NCI-H2081 (cell line): ENCODE measurements at places on chromosomes 6 and 20.

DNA sequence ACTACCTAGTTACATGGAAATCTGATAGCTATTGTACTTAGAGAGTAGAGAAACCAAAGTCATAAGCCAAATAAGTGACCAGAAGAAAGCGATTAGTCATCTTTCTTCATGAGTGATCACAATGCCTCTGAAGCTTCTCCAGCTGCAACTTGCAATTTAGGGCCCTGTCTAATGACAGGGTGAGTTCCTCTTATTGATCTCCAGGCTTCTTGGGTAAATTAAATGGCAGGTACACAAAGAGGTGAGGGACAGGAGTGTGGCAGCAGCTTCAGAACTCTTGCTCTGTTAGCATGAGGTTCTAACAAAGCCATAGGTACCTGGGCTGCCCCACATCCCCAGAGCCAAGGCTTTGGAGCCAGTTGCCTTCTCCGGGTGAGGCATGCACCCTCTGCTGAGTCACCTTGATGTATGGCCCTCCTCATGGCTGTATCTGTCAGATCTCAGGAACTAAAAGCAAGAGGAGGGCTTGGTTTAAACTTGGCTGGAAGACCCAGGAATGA, 60.8 kb downstream of the PRDM1 start:
- DNase-seq: no peak

DNA sequence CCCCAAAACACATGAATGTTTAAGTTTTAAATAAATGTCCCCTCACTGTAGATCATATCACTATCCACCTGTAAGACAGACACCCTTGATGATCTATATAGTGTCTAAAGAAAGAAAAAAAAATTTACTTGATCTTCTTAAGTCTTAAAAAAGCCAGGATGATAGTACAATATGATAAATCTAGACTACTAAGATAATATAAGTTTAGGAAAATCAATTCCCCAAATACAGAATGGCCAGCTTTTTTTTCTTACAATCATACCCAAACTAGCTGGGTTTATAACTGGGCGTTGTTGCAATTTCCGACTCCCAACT, 14.4 kb downstream of the ZNF217 start:
- DNase-seq: no peak

GRCh38 chr6:11702500-11703130, 76.0 kb downstream of the ADTRP start:
- DNase-seq: no peak

- DNase-seq: no peak
Measured at GRCh38 chr20:58416835-58417234, 27.8 kb downstream of the VAPB start.

DNA sequence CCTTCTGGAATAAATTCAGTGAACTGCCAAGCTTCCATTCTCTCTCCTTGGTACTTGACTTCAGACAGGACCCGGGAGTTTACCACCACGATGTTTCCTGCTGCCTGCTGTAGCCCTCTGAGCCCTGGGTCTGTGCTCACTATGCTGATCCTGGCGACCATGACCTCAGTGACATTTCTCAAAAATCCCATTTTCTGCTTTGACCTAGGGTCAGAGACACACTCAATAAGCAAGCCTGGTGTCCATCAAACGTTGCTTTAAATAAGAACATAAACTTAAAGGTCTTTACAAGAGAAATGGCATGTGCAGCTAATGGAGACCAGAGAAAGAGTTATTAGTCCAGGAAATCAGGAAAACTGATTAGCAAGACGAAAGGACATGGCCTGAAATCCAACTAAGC, 509.7 kb upstream of the SULF2 start:
- no peak for DNase-seq

- DNase-seq: no peak
Measured at GRCh38 chr20:33676652-33677645, 2.7 kb upstream of the NECAB3 start.

GRCh38 chr20:5170341-5170740, 43.5 kb downstream of the CDS2 start:
- DNase-seq: no peak

- DNase-seq: no peak
Measured at GRCh38 chr20:49140411-49140810, 47.7 kb downstream of the STAU1 start.

GRCh38 chr20:6480328-6481200, 286.9 kb upstream of the BMP2 start:
- peak; percentile 51 for DNase-seq

DNA sequence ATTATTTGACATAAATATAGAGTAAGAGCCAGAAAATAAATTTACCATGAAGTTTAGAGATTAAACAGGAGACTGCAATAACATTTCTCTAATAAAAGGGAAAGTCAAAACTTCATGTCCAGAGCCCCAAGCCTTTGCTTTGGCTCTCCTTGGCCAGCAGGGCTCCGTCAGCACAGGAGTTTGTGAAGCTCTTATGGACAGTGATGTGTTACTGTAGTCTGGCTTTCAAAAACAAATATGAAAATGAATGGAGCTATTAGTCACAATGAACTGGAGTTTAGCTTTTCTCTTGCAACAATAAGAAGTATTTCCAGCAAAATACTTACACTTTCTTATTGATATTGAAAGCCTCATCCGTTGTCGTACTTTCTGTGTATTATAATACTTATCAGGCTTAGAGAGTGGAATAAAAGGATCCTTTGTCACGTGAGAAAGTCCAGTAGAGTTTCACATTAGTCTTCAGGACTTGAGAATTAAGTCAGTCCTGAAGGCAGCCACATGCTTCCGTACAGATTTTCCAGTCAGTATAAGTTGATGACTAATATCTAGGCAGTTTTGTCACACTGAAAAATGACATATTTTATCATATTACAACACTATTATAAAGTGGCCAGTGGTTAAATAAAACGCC, 117.0 kb upstream of the PRL start:
- no peak for DNase-seq

DNA sequence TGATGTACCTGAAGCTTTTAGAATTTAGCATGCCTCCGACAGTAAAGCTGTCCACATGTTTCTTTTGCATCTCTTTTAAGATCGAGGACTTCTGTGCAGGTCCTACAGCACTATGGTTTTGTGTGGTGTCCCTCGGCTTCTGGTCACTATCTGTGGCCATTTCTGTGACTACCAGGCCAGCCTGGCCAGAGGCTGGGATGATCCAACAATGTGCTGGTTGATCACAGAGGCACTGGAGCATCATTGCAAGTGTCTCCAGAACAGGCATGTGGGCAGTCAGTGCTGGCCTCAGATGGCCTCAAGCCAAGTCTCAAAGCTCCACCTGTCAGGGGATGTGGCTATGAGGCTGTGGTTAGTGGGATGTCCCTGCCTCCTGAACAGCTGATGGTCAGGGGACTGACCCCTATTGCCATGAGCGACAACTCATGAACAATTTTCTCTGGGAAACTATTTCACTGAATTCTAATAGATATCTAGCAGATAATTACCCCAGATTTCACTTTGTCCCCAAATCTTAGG, 136.6 kb downstream of the SYNDIG1 start:
- no peak for DNase-seq

DNA sequence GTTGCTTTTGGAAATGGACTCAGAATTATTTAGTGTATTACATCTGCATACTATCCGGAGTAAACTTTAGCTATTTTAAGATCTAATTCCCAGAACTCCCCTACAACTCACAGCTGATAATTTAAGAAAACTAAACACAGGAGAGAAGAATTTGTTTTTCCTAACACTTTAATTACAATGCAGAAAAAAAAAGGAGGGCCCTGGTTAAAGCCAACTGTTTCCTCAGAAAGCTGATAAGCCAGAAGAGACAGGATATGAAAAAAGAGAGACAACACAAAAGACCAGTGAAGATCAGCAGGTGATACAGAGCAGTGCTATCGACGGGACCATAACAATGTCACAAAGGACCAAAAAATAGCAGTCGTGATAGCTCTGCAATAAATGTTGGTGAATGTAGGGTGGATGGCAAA, 5.8 kb downstream of the IFNGR1 start:
- no peak for DNase-seq

- DNase-seq: no peak
Measured at GRCh38 chr6:56956491-56956890, 1.6 kb downstream of the BEND6 start.

DNA sequence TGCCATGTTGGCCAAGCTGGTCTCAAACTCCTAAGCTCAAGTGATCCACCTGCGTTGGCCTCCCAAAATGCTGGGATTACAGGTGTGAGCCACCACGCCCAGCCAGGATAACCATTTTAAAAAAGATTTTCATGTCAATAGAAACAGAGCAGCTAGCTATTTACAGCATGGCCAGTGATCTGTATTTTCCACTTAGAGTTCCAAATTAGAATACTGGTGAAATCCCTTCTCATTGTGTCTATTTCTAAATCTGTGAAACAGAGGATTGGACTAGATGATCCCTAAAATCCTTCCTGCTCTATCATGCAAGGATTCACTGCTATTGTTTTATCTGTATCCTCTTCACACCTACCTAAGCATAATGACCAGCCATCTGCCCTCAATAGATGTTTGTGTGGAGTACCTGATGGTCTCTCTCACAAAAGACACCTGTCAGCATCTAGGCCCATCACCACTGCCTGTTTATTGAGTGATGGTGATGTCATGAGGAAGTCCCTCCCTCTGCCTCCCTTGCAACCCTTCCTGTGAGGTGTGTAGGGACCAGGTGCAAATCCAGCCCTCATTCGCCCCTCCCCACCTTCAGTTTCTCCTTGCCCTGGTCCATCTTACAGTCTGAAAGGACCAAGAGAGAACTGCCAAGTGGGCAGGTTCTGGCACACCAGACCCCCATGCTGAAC, 26.5 kb upstream of the SMIM29 start:
- no peak for DNase-seq

DNA sequence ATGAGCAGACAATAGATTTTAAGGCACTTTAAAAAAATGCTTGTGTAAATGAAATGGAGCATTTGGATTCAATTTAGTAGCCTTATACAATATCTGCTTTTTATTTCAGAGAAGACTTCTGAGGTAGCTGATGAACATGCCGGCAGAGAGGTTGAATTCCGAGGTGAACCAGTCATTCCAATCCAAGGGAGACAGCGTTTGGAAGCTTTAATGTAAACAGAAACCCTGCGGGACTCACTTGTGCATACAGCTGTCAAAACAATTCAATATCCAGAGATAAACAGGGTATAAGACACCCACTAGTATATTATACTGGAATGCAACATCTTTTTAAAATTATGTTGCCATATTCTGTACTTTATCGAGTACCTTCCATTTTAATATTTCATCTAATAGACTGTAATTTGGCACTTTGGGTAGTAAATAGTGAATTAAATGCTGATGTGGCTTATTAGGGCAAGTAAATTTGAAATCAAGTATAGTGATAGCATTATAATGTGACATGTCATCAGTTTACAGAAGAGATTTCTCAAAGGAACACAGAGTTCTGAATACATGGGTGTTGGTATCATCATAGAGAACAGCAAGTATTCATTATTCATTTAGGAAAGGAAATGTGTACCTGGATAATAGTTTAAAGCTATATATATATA, 347.7 kb downstream of the PRKN start:
- no peak for DNase-seq

DNA sequence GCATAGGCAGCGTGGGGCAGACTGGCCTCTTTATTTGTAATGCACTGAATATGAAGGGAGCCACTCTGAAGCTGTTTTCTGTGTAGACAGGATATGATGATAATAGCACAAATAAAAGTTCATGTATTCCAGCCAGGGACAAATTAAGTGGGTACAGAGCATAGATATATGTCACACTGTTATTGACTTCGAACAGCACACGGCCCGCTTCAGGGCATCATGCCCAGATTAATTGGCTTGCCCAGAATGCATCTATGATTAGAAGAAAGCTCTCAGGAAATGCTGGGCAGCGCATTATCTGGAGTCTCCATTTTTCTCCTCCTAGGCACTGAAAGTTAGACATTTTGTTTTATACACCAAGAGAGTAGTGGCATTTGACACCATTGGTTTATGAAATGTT, 26.3 kb upstream of the SASH1 start:
- peak; percentile 23 for DNase-seq

DNA sequence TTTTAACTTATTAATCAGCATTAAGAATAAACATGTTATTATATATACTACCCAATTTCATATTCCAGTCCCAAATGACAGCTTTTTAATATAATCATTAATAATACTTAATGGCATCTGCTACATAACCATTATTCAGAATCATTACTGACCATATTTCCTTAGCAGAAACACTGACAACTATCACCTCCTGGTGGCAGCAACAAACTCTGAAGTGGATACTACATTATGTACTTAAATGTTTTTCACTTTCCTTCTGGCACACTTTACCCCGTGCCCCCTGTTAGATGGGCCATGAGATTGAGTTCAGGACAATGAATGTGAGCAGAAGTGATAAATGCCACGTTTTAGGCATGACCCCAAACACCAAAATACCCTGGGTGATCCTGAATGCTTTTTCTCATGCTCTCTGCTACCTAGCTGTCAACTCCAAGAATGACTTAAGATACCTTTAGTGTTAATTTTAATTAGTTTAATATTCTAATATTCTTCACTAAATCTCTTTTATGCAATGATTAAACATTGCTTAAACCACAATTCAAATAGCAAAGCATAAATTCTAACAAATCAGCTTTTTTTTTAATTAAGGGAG, 77.1 kb downstream of the LMBRD1 start:
- no peak for DNase-seq

DNA sequence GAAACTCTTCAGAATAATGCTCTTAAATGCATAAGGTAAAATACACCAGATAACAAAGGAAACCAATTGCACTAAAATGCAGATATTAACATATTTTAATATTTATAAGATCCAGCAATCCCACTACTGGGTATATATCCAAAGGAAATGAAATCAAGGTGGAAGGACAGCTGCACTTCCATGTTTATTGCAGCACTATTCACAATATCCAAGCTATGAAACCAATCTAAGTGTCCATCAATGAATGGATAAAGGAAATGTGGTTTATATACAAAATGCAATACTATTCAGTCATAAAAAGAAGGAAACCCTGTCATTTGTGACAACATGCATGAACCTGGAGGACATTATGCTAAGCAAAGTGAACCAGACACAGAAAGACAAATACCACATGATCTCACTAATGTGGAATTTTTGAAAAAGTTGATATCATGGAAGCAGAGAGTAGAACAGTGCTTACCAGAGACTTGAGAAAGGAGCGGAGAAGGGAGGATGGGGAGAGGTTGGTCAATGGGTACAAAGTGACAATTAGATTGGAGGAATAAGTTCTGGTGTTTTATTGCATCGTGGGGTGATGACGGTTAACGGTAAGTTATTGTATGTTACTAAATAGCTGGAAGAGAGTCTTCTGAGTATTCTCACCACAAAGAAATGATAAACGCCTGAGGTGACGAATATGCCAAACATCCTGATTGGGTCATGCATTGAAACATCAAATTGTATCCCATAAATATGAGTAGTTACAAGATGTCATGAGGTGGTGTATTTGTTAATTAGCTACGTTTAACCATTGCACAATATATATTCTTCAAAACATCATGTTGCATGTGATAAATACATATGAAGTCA, 37.9 kb upstream of the RNF24 start:
- DNase-seq: no peak
